GM12864 (cell line): ENCODE measurements at places on chromosomes 3 and 15.

DNA sequence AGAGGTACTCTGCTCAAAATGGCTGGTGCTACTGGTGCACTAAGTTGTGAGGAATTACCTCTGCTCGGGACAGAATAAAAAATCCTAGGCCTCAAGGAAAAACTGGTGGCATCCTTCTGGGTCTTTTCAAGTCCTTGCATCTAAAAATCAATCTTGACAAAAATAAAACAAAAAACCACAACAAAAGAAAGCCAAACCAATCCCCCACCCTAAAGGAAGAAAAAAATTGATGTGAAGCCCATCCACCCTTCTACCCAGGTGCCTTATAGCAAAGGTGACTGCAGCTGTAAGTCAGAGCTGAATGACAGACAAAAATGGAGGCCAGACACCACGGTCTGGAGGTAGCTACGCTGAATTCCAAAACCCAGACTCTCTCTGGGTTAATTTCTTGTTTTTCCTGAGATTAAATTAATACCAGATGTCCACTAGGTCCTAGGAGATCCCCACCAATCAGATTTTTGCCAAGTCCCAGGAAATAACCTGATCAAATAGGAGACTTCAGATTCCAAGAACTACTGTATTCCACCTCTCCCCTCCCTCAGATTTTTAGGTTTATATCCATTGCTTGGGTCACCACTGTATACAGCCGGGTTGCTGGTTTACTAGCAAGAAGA is 33.5 kb downstream of the ABCC5 start:
- DNase-seq: no peak

- DNase-seq: no peak
Observed at GRCh38 chr3:146803745-146804144, 198.6 kb upstream of the PLSCR5 start.

DNA sequence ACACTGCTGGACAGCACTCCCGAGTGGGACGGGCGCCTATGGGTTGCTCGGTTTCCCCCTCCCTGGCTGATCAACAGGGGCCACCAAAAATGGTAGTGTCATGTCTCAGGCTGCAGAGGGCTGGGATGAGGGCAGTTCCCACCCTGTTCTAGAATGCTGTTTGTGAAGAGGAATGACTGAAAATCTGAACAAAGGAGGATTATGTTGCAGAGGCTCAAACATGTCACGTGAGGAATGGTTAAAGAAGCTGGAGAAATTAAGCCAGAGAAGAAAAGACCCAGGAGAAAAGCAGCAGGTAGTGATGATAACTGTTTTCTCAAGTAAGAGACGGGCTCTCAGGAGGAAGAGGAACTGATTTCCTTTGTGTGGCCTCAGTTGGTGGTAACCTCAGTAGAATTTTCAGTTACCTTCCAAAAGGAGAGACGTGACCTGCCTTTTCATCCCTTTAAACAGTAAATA is 10.4 kb downstream of the SPG21 start:
- DNase-seq: no peak

DNA sequence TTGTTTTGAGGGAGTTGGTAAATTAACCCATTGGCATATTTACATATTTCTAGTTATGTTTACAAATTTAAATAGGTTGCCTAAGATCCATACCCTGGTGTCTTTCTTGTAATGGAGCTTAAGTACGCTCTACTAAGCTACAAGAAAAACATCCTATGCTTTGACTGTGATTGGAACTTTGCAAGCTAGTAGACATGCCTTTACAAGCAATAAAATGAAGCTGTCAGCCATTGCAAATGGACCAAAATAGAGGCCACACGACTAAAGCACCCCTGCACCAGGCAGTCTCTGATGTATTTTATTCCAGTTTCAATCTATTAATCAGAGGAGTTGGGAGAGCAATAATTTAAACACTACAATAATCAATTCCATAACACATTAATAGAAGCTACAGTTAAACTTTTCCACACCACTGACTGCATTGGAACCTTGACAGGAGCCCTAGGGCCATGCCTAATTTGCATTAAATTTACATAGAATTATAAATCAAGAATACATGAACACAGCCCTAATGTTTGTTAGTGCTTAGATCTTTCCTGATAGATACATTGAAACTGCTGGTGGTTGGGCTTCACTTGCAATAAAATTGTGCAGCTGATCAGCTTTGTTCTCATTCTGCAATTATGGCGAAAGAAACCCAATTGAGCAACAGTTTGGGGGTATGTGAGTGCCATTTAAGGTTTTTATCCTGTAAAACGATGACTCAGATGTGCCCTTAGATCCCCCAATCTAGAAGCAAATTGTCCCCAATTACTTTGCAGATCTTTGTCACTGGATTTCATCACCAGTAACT is 360.1 kb downstream of the LSAMP start:
- DNase-seq: no peak

DNA sequence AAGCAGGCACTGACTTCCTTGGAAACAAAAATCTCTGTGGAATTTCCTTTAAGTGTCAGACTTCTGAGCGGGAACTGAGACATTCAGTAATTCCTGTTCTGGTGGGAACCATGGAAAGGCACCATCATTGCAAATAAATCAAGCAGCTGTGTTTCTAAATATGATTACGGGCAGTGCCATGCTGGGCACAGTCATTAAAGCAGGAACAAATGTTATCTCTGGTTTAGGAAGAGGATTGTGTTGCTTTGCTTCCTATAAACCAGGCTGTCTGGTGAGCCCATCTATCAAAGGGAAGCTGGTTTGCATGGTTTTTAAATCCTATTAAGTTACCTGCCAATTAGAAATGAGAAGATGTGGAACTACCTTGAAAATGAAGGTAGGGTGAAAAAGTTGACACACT is 86.7 kb downstream of the EBLN2 start:
- no peak for DNase-seq

DNA sequence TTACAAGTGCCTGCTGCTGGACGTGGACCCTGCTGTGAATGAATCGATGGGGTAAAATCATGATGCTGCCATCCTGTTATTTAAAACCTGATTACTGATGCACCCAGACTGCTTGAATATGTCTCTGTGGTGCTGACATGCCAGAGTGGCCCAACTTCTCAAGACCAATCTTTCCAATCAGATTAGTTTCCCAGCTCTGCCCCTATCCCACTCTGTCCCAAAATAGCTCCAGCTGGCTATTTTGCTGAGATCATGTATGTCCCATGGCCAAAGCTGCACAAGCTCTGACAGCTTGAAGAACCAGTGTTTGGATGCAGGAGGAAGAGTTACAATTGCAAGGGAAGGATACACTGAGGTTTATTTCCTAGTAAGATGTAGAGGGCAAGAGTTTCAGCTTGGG is 153.6 kb downstream of the TMEM108 start:
- DNase-seq: no peak

DNA sequence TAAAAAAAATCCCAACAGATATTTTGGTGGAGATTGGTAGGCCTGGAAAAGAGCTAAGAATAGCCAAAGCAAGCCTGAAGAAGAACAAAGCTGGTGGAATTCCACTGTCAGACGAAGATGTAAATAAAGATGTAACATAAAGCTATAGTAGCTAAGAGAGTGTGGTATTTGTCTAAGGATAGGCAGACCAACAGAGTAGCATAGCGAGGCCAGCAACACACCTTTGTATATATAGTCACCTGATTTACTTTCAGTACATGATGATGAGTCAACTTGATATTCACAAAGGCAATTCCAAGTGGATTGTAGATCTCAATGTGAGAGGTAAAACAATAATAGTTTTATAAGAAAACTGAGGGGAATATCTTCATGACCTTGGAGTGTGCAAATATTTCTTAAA is 53.6 kb upstream of the SYN2 start:
- no peak for DNase-seq
